ENCODE measurements at places on chromosomes 6 and 20.

DNA sequence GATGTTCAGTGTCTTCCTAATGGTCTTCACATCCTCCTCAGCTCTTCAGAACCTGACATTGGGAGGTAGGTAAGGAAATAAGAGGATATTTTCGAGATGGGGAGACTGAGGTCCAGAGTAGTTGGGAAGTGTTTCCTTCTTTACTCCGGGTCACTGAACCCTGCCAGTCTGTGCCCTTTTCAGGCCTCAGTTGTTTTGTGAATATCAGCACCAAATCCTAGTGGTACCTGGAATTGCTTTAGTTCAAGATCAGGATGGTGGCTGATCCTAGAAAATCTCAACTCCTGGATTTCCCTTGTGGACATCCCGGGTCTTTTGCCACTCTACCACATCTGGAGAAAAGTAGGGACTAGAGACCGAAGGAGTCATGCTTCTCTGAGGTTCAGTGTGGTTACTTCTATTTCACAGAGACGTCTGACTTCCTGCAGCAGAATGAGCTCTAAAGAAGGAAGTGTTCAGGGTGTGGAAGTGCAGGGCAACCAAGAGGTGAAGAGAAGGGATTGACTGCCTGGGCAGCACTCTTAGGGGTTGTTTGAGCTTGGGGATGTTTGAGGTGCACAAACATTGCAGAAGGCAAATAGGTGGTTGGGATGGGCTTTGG, 995 bp downstream of the STK4 start:
- DNase-seq, result no peak

- no peak for DNase-seq
Measured at GRCh38 chr6:36386495-36387439, 702 bp downstream of the ETV7 start.

DNA sequence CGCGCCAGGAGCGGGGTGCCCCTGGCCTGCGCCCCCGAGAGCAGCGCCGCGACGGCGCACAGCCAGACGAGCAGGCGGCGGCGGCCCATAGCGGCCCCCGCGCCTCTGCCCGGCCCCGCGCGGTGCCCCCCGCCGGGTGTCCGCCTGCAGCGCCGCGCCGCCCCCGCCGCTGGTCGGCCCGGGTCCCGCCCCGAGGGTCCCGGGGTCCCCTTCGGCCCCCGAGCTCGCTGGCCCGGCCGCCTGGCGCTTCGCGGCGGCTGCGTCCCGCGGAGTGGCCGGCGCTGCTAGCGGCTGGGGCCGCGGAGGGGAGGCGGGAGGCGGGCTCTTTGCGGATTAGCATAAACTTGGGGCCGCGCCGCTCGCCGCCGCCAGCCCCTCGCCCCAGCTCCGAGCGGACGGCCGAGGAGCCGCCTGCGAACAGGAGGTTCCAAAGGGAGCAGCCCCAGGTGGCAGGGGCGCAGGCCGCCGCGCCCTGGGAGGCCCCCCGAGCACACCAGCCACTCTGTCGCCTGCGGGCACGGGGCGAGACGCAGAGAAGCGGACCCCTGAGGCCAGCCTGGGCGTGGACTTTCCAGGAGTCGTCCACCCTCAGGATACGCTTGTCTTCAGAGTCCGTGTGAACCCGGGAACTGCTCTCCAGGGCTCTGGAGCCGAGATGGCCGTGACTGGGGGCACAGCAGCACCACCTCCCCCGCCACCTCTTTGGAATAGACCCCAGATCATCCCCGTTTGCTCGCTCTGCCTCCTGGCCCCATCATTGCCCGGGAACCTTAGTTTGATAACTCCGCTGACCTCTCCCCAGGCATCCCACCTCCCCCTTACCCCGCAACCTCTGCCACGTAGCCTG, at the start of gene EMILIN3:
EMILIN3 (minus strand) TSS at position 273 of the 847 bp plus-strand sequence; CDS start at position 89, 184 bp downstream.
- no peak for DNase-seq

DNA sequence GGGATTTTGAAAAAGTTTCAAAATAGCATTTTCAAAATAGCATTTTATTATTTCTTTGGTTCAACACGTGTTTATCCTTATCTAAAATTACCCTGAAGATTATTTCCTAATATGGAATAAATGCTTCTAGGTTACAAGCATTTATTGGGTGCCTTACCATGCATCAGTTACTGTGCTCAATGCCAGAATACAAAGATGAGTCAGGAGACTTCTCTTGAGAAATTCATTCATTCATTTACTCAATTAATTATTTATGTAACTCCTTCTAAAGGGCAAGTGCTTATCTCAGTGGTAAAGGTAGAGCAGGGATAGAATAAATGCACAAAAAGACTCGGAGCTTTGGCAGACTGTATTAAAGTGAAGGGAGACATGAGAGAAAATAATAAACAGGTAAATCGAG, 150.1 kb upstream of the PDE7B start:
- DNase-seq, result no peak

DNA sequence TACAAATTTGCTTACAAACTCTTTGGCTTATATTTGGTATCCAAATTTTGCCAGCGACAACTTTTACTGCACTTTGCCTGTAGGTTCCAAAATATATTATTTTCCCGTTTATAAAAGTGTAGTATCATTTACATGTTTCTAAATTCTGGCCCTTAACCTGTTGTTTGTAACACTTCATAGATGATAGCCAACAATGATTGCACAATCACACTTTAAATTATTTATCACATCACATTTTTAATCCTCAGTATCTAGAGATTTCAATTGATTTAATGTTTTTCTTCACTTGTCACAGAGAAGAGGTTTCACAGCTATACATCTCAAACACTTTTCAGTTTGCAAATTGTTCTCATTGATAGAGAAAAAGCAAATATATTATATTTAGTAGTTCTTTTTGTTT, 1151.2 kb upstream of the EYS start:
- DNase-seq, result no peak

DNA sequence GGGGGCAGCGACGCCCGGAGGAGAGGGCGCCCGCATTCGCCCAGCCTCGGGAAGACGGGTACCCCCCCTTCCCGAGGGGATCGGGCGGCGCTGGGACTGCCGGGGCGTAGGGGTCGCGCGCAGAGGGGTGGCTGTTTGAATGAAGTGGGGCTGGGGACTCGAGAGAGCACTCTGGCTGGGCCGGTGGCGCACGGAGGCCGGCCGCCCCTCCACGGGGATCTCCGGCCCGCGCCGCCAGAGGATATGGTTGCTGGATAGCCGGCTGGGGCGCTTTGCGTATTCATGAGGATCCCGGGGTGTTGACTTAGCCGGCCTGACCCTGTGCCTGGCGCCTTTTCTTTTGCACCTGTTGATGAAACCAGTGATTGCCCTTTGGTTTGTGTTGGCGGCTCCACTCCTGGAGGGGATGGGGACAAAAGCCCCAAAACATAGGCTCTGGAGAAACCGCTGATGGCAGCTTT, 469 bp downstream of the SYNJ2 start:
- DNase-seq, result no peak

- no peak for DNase-seq
Measured at GRCh38 chr6:44271406-44271723, 1.1 kb downstream of the TMEM151B start.

GRCh38 chr20:6333110-6333509, 210.3 kb upstream of the FERMT1 start:
- no peak for DNase-seq

DNA sequence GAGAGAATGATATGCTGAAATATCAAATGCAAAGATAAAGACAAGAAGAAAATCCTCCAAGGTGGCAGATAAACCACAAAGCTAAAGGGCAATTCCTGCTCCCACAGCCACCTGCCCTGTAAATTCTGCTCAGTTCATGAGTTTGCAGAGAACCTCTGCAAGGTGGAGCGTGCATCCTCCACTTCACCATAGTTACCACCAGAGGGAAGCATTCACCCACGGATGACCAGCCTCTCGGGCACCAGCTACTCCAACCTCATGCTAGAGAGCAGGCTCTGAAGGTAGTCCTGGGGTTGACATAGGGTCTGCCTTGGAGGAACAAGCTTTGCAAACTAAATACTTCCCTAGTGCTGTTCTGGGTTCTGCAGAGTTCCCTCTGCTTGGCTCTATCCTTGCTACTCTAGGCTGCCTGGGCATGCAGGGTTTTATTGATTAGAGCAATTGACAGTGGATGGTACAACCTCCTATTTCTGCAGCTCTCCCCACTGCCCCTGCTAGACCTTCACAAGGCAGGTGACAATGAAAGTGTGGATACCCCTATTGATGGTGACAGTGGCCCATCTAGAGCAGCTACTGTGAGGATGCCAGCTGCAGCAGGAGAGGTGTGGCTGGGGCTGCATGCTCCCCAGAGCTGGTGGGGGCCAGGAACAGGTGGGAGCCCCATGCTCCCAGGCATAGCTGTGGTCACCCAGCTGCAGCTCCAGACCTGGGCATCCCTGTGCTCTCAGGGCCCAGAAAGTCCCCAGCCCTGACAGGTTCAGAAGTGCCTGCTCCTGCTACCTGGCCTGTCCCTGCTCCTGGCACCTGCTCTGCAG, 51.1 kb downstream of the GGTLC1 start:
- no peak for DNase-seq

DNA sequence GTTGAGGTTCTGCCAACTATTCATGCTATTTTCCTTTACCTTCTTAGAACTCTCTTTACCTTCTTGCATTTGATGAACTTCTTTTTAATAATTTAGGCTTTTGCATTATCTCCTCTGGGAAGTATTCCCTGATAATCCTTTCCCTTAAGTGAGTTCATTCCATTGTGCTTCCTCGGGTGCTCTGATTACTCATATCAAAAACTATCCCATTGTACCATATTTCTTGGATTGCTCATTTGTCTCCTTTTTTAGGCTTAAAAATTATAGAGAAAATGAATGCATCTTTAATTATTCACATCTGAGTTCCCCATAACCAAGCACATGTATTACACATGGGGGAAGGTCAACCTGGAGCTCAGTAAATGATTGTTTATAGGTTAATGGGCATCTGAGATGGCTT, 2.5 kb downstream of the CALHM4 start:
- no peak for DNase-seq

- DNase-seq, result no peak
Measured at GRCh38 chr6:163513570-163514166, 99.2 kb downstream of the QKI start.

GRCh38 chr6:43630980-43631619, 2.0 kb upstream of the GTPBP2 start:
- DNase-seq, result no peak

GRCh38 chr6:157790548-157791160, 32.4 kb upstream of the SNX9 start:
- DNase-seq, result no peak

GRCh38 chr6:102398788-102399390, 1005.4 kb downstream of the GRIK2 start:
- DNase-seq, result no peak

DNA sequence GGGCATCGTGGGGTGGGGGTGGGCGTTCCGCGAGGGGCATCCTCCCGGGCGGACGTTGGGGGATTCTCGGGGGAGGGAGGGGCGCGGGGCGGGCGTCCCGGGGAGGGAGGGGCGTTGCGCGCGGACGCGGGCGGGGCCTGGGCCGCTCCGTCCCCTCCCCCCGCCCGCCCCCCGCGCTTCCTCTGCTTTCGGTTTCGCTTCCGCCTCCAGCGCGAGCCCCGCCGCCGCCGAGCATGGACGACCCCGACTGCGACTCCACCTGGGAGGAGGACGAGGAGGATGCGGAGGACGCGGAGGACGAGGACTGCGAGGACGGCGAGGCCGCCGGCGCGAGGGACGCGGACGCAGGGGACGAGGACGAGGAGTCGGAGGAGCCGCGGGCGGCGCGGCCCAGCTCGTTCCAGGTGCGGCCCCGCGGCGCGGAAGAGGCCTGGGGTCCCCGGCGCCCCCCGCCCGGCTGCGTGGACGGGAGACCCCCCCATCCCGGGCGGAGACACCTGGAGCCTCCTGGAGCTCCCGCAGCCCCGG, at the start of gene OGFR:
OGFR (plus strand) TSS at position 209 of the 528 bp plus-strand sequence; CDS start at position 234, 25 bp downstream.
- DNase-seq, result peak; percentile 88

GRCh38 chr6:111642463-111643158, 36.9 kb upstream of the TRAF3IP2 start:
- no peak for DNase-seq

DNA sequence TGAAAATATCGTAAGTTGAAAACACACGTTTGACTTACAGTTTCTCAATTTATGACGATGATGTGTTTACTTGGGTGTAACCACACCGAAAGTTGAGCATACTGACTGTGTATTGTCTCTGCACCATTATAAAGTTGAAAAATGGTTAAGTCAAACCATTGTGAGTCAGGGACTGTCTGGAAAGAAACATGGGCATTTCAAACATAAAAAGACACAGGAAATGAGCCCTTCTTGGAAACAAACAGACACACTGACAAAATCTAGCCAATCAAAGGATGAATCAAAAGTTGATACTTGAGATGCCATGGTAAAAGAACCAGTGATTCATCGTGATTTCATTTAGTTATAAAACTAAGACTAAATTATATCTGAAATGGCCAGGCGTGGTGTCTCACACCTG, 5.3 kb downstream of the POPDC3 start:
- DNase-seq, result no peak

GRCh38 chr6:46366190-46366900, 124.9 kb downstream of the RCAN2 start:
- DNase-seq, result no peak

GRCh38 chr6:152233547-152234320, 403.4 kb downstream of the SYNE1 start:
- DNase-seq, result no peak

- no peak for DNase-seq
Measured at GRCh38 chr20:6094063-6094462, 28.8 kb downstream of the FERMT1 start.

DNA sequence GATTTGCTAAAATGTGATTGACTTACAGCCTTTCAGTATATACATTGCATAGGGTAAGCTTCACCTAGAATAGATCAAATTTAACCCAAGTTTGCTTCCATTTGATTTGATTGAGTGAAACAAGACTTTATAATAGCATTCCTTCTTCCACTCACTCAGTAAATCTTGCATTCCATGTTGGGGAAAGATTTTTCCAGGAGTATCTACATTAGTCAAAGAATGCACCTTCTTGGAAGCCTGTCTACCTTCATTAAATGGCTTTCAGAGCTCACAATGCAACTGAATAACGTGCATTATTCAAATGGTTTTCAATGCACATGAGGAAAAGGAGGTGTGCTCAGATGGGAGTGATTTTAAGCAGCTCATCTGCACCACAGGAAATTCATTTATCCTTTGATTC, 38.3 kb upstream of the TSHZ2 start:
- DNase-seq, result no peak

DNA sequence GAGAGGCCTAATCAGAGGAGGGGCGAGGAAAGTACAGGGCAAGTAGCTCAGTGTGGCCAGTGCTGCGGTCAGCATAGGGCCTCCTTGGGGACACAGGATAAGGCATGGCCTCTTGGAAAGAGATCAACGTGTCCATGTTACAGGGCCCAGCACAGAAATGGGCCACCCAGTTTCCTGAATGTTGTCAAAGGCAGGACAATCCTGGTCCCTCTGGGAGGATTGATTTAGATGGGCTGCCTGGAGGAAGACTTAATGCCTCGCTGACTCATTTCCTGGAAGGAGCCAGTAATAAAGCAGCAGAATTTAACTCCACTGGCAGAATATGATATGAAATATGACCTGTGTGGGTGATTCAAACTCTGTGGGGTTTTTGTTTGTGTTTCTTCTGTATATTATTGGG, 16.6 kb downstream of the DDO start:
- no peak for DNase-seq

- no peak for DNase-seq
Measured at GRCh38 chr6:149032599-149033405, 284.7 kb upstream of the TAB2 start.

- no peak for DNase-seq
Measured at GRCh38 chr6:150119173-150119572, 23.7 kb upstream of the PPP1R14C start.

- no peak for DNase-seq
Measured at GRCh38 chr20:14634665-14635064, 297.3 kb upstream of the FLRT3 start.

All from GM12892 (cell line).